ENCODE measurements at places on chromosomes 6 and 20. TPM values are rescaled to one million over a fixed set of nuclear protein-coding genes. Genes with fewer than 3 reads are reported as not detected.

- DNase-seq = peak; percentile 15
These were observed 33.0 kb upstream of the HFE start for GRCh38 chr6:26053992-26054780.

- no peak for DNase-seq
These were observed at the start of gene RNF182 for GRCh38 chr6:13924949-13925881. TSS of gene RNF182 (plus strand) at chr6:13924952. CDS start at chr6:13977120, 52,168 bp downstream.

Gene TBC1D32
- 7.9 TPM for total RNA-seq

DNA sequence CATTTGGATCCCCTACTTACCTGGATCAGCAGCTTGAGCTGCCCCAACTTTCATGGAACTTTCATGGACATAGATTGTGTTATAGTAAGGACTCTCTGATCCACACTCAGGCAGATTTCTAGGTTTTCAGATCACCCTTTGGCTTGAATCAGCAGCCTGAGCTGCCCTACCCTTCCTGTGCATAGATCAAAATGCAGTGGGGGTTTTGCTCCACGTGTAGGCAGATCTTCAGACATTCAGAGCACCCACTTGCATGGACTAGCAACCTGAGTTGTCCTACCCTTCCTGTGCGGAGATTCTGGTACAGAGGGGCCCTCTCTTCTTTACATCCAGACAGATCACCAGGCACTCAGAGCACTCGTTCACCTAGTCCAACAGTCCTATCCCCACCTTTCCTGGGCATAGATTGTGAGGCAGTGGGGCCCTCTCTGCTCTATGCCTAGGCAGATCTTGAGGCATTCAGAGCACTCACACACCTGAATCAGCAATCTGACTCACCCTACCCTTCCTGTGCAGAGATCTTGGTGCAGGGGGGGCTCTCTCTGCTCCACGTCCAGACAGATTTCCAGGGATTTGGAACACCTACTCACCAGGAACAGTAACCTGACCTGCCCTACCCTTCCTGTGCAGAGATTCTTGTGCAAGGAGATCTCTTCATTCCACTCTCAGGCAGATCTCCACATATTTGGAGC lies 705.2 kb upstream of the NRSN1 start:
- peak; percentile 96 for DNase-seq

GRCh38 chr6:152135755-152136448 lies 328.4 kb downstream of the ESR1 start:
- no peak for DNase-seq

All from bronchial epithelial cell (primary cell).